ENCODE measurements at places on chromosomes 1 and 21. TPM values are rescaled to one million over a fixed set of nuclear protein-coding genes. Genes with fewer than 3 reads are reported as not detected.

- peak; percentile 91 for DNase-seq
Measured at GRCh38 chr21:33042812-33043211, 17.1 kb downstream of the OLIG2 start.

DNA sequence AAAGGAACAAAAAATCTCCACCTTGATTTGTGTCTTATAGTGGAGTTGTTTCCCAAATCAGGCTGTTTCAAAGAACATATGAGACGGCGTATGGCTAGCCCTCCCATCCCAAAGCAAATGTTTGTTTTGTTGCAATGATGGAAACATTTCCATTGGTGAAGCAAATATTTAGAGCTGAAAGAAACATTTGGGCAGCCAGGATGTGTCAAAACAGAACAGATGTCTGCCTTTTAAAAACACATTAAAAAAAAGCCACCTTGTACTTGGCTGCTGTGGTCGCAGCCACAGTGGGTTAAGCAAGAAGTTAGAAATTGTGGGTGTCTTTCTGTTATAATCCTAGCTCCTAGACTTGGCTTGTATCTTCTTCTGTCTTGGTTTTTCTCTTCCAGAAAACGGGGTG is 116.3 kb downstream of the PEX14 start:
- no peak for DNase-seq

DNA sequence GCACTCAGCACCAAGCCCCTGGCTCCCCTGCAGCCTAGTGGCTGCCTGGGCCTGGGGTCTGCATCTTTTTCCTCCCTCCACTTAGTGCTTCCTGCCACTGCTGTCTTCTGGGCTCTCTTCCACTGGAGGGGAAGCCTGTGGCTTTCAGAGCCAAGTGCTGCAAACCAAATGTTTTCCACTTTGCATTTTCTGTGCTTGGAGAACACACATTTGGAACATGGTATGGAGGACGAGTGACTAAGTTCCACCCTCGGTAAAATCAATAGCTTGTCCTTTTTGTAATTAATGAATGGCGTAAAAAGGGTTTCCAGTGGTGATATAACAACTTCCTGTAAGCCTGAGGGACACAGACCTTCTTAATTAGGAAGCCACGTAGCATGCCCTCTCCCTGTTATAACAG is 10.1 kb upstream of the GPR153 start:
- DNase-seq: no peak

DNA sequence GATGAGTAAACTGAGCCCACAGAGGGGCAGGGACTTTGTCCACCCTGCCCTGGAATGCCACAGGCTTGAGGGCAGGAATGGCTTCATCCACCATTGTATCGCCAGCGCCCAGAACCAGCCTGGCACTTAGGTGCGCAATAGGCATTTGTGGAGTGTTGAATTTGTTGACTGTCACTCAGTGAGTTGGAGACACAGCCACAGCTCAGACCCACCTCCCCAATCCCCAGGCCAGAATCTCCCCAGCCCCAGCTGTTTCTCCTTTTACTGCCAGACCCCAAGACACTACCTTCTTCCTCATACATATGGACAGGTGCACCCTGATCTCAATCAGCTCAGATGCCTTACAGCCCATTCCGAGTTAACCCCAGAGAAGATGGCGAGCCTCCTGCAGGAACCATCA is 674.5 kb downstream of the MATN1 start:
- DNase-seq: no peak

GRCh38 chr1:15703562-15703961 is 19.4 kb downstream of the PLEKHM2 start:
- peak; percentile 93 for DNase-seq

- DNase-seq: no peak
Measured at GRCh38 chr1:187819086-187819485, 990.3 kb downstream of the PLA2G4A start.

Gene SHISA4
- total RNA-seq: 14.3 TPM

Gene PRDM16
- total RNA-seq: 55.8 TPM

Gene MROH7
- 9.4 TPM for total RNA-seq

Gene FCRL4
- total RNA-seq: not detected
